Gastrocnemius medialis (tissue), 4 donors: ENCODE measurements at places on chromosomes 11 and 22. TPM values are rescaled to one million over a fixed set of nuclear protein-coding genes. Genes with fewer than 3 reads are reported as not detected.

Gene C1QTNF5
- 4.0 TPM for total RNA-seq

GRCh38 chr11:135027461-135027860, 615.4 kb upstream of the B3GAT1 start:
- H3K4me1 ChIP-seq, result no peaks in the 10 kb centered on the region
- no peak overlapping the region for H3K4me3 ChIP-seq
- H3K27me3 ChIP-seq, result no peaks in the 10 kb centered on the region
- no peak overlapping the region for H3K27ac ChIP-seq

Gene FBLN1
- total RNA-seq, result 19.1 TPM

DNA sequence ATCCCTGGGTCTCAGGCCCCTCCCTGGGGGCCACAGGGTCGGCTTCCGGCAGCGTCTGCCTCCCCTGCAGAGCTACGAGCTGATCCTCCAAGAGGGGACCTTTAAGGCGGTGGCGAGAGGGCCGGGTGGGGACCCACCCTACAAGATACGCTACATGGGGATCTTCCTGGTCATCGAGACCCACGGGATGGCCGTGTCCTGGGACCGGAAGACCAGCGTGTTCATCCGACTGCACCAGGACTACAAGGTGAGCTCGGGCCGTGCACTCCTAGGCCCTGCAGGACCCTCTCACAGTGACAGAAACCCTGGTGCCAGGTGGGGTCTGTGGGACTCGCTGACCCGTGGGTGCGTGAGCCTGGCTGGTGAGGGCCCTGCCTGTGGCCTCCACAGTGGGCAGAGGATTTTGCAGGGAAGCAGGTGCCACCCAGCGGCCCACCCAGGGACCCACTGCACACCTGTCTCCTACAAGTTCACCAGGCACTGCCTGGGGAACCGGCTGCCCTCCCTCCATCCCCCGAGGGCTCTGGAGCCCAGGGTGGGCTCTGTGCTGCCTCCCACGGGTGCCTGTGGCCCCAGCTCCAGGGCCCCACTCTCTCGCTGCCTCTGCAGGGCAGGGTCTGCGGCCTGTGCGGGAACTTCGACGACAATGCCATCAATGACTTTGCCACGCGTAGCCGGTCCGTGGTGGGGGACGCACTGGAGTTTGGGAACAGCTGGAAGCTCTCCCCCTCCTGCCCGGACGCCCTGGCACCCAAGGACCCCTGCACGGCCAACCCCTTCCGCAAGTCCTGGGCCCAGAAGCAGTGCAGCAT, 13.7 kb downstream of the MUC5B start:
- H3K27ac ChIP-seq, result no peak overlapping the region
- no peak overlapping the region for H3K4me3 ChIP-seq
- no peaks in the 10 kb centered on the region for H3K36me3 ChIP-seq
- DNase-seq, result no peak
- H3K4me1 ChIP-seq, result no peaks in the 10 kb centered on the region

Gene HBG1
- not detected for total RNA-seq

DNA sequence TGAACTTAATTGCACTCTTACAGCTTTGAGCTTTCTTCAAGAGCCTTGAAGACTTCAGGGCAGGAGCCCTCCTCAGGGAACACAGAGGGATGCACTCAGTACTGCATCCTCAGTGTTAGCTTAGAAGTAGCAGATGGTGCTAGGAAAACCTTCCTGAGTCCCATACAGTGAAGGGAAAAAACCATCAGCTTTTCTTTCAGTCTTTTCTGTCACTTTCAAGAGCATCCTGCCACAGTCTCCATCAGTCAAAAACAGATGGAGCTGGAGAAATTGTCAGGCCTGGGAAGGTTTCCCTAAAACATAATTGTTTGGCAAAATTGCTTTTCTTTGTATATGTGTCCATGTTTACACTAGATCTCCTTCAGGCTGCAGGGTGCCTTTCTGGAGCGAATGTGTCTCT, 384.1 kb downstream of the NELL1 start:
- H3K4me1 ChIP-seq, result no peaks in the 10 kb centered on the region
- no peak overlapping the region for H3K4me3 ChIP-seq
